ENCODE measurements at places on chromosomes 4 and X.

DNA sequence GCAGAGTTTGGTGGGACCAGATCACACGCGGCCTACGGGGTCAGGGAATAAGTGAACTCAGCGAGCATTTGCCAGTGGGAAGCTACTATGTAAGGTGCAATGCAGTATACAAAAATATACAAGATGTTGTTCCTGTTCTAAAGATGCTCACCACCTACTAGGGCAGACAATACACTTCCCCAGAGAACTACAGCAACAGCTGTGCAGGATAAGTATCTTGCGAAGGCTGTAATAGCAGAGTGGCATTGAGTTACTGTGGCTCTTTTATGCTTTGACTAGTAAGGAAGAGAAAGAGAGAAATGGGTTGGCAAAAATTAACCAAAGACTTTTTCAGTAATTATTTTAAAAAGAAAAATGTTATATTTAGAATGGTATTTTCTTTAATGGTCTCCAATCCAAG is 61.2 kb downstream of the CDS1 start:
- no peak for DNase-seq

DNA sequence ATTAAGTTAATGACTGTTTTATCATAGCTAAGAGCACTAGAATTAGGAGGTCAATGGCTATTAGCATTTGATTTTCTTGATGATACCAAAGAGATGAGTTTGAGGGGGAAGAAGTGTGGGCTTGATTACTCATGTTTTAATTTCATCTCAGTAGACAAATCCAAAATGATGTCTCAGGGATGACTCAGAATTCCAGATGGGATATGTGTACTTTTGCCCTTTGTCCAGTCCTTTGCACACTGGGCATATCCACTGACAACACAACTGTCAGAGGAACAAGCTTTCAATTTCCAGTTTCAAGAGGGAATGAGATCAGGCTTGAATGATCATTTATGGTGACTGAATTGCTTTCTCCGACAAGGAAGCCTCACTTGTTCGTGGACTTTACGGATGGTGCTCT is 325.3 kb upstream of the FTHL17 start:
- DNase-seq: no peak

DNA sequence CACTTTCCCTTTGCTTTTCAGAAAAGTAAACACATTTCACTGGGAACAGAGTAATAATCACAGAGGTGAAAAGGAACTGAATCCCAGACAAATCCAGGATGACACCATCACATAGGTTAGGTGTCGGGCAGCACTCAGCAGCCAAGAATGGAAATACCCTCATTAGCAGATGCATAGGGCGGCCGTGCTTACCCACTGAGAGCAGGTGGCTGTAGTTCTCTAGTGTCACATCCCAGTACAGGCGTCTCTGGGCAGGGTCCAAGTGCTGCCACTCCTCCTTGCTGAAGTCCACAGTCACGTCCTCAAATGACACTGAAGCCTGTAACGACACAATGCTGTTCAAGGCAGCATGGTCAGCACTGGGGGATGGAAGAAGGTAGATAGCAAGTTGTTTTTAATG is 26.9 kb downstream of the ZNF41 start:
- DNase-seq: no peak

DNA sequence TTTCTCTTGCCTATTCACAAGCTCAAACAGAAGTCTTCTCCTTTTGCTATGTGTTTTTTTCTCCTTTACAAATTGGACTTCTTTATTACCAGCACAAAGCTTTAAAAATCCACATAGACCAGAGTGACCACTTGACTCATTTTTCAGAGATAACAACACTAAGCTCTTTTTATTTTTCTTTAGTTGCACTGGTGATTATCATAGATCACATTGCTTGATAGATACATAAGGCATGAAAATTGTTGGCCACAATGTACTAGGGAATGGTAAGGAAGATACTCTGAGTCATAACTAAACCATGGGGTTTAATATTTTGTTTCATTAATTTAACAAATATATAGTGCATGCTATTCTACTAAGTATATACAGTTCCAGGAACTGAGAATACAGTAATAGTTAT is 159.0 kb downstream of the GASK1B start:
- DNase-seq: no peak

- DNase-seq: no peak
Measured at GRCh38 chrX:66553973-66554372, 84.9 kb downstream of the EDA2R start.

DNA sequence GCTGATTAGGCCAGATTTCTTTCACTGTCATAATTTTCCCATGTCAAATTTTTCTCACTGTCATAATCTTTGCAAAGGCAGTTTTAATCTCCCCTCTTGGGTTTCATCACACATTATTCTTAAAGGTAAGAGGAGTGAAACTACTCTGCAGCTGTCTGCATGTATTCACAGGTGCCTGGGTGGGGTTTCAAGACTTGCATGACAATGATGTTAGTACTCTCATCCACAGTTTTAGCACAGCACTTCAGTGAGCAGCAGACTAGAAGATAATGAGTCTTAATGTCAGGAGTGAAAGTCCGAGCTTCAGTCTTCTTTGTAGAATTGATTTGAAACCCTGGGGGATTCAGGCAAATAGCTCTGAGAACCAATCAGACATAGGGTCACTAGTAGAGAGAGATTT is 182.5 kb upstream of the GALNT7 start:
- no peak for DNase-seq

GRCh38 chrX:133175605-133176004 is 42.5 kb downstream of the TFDP3 start:
- no peak for DNase-seq

DNA sequence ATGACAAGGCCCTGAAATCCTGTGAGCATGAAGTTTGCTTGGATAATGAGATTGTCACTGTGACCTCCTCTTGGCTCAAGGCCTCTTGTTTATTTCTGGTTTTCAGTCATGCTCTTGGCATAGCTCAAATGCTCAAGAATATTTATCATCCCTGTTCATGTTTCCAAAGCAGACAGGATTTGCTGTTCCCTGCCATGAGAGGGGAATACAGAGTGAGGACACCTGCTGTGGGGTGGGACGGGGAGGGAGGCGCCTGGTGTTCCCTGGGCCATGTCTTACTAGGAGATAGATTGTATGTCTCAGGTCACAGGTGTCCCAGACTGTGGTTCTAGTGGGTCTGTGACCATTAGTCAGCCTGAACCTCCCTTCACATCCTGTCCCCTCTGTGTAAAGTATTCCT is 34.9 kb upstream of the SH3RF1 start:
- DNase-seq: no peak
